ENCODE measurements at places on chromosomes 7 and 10. TPM values are rescaled to one million over a fixed set of nuclear protein-coding genes. Genes with fewer than 3 reads are reported as not detected.

Gene DKK1
- 3.7 TPM for total RNA-seq

Gene CYP2C9
- total RNA-seq: 0.20 TPM

DNA sequence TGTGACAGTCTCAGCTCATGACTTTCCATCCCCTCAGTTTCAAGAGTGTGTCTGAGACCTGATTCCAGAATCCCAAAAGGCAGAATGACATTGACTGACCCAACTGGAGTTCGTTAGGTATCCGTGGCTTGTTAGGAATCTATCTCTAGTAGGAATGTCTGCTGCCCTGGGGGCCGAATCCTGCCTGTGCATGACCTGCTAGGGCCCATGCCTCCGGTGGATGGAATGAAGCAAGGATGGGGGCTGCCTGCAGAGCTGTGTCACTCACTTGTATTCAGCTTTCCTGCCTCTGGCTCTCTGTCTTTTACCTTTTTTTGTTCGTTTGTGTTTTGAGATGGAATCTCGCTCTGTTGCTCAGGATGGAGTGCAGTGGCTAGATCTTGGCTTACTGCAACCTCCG is 129.5 kb downstream of the SDK1 start:
- no peak for DNase-seq

DNA sequence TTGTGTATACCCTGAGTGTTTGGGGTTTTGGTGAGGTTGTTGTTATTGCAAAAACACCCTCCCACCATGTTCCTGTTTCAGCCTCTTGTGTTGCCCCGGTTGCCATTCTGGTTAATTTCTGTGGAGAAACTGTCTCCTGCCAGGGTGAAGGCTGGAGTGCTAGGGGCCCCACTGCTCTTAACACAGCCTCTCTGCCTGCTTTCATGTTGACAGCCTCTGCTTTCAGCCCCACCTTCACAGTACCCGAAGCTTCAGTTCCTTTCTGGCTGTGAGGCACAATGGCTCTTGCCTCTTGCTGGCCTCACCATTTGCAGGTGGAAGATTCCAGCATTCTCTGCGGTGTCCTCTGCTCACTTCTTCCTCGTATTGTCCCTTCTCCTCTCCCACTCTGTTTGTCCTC is 19.2 kb downstream of the SLC18A2 start:
- no peak for DNase-seq

Gene TMEM213
- 9.6 TPM for total RNA-seq

Gene ICA1
- 27.0 TPM for total RNA-seq

DNA sequence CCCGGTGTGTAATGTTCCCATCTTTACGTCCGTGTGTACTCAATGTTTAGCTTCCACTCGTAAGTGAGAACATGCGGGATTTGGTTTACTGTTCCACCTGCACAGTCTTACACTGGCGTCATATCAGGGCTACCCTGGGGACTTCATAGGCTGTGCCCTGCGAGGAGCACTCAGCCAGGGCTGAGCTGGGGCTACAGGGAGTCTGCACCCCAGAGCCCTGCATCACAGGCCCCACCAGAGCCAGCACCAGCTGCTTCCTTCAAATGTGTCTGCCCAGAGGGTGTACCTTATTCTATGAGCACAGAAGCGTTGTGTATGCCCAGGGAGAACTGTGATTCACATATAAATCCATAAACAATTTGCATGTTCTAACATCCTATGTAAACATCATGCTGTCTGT is 277.1 kb downstream of the TCERG1L start:
- DNase-seq: no peak

Gene TMEM196
- not detected for total RNA-seq

- no peak for DNase-seq
These were observed 92.5 kb downstream of the COL13A1 start for GRCh38 chr10:69894156-69894555.

DNA sequence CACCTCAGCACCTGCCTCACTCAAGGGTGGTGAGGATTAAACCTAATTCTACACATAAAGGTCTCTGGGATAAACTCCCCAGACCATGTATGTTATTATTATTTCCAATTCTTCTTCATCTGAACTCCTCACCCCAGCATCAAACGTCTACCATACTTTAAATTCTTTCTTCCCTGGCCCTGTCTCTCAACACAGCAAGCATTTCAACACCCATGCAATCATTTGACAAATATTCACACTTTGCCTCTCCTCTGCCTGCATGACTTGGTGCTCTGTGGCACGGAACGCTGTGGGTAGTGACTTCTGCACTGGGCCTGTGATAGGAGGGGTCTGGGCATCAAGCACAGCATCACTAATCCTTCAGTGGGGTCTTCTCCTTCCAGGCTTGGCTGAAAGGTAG is 490.8 kb downstream of the TNS3 start:
- no peak for DNase-seq

DNA sequence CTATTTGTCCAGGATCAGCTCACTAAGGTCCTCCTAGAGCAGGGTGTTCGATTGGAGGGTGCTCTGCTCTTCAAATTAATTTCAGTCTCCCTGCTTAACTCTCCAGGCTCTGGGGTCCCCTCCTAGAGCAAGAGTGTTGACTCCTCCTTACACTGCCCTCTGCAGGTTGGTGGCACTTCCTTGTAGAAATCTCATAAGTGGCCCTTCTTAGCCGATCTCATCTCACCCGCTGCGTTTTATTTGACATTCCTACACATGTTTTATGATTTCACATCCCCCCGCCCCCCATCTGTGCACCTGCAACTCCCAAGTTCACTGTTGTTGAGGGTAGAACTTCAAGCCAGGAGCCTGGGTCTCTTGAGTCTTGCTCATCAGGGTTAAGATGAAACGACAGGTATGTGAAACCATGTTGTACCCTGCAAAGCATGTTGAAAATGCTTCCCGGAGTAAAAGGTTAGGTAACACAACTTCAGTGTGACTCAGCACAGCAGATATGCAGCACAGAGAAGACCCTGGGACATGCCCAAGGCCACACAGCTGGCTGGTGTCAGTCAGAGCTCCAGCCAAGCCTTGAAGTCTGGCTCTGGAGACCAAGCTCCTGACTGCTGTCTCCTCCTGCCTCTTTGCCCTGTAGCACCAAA is 171.2 kb downstream of the PRKAG2 start:
- DNase-seq: no peak

DNA sequence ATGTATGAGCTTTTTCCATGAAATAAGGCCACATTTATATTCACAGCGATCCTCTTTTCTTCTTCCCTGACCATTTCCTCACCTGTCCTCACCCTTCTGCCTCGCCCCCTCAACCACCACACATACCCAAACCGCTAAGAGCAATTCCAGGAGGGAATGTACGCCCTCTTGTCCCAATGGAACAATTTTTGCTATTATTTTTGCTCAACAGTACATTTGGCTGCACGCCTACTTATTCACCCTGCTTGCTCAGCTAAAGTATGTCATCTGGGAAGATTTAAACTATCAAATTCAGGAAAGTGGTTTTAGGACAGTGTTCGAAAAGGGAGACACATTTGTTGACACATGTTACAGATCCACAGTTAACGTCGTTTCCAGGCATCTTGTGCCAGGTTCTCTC is 252.7 kb downstream of the NEBL start:
- no peak for DNase-seq

GRCh38 chr7:18399436-18400235 is 95.9 kb upstream of the HDAC9 start:
- DNase-seq: no peak

Gene FGF8
- 1.2 TPM for total RNA-seq

DNA sequence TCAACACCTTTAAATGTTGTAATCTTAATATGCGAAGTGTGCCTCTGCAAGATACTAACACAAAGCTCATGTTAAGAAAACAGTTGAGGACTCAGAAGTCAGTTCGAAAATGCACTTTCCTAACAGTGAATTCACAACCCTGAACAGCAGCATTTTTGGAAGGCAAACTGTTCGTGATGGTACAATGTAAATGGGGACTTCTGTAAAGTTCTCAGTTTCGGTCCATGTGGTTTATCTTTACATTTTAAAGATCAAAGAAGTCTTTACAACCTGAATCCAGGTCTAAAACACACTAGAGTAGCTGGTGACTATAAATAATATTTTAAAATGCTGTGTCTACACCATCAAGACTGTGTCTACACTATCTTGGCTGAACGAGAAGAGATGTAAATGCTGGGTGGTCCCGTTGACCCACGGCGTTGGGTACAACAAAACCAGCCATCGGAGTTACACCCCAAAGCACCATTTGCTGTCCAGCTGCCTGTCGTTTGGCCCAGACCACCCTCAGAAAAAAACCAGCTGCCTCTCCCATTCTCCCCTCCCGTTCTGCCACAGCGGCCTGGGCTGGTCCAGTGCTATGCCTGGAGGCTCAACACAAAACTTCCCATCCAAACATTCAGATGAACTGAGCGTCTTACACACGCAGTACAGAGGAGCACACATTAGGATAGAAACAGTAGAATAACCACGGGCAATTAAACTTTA is 42.9 kb downstream of the MKI67 start:
- peak; percentile 30 for DNase-seq

GRCh38 chr10:44008270-44008916 is 359.7 kb upstream of the ZNF32 start:
- no peak for DNase-seq

DNA sequence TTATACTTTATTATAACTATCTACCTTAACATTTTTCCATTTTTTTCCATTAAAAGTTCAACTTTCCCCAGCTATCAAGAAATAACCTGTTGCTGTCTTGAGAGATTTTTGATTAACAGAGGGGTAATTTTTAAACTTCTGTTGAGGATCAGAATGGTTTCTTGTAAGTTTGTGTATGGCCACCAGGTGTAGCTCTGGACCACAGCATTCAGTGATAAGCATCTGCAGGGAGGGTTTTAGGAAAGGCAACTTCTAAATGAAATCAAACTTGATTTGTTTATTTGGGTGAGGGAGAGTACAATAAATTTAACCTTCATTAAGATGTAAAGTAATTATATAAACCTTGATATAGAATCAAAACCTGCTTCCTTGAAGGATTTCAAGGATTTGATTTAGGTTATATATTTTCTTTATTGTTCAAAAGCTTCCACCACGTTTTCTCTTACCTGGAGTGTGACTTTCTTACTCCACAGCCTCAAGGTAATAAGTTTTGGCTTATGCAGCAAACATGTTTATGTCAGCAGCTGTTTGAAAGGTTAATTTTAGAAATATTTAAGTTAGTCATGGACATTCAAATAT is 153.3 kb downstream of the STK31 start:
- DNase-seq: no peak

GRCh38 chr7:70935311-70935710 is 196.6 kb upstream of the GALNT17 start:
- DNase-seq: no peak

DNA sequence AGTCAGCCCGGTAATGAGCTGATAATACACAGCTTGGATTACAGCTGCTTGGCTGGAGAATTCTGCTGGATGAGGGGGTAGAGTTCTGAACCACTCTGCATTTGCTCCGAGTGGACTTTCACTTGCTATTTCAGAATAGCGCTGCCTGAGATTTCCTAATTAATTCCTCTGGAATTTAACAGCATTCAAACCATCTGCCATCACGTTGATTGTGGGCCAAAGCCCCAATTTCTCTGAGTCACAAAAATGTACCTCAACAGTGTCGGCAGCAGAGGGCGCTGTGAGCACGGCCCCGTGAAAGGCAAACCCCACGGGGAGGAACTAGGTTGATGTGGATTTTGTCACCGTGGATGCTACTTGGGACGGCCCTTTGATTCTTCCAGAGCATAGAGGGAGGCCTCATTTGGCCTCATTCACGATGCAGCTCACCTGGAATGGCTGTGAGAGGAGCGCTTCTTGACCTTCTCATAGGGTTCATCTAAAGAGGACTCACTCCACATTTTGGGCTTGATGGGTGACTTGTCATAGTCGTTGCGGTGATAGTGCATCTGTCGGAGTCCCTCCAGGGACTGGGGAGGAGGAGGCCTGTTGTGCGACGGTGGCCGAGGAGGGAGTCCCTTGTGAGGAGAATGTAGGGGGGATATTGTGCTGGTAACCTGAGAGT is 73.3 kb downstream of the PRPF18 start:
- peak; percentile 83 for DNase-seq

Gene SOSTDC1
- 3.7 TPM for total RNA-seq

DNA sequence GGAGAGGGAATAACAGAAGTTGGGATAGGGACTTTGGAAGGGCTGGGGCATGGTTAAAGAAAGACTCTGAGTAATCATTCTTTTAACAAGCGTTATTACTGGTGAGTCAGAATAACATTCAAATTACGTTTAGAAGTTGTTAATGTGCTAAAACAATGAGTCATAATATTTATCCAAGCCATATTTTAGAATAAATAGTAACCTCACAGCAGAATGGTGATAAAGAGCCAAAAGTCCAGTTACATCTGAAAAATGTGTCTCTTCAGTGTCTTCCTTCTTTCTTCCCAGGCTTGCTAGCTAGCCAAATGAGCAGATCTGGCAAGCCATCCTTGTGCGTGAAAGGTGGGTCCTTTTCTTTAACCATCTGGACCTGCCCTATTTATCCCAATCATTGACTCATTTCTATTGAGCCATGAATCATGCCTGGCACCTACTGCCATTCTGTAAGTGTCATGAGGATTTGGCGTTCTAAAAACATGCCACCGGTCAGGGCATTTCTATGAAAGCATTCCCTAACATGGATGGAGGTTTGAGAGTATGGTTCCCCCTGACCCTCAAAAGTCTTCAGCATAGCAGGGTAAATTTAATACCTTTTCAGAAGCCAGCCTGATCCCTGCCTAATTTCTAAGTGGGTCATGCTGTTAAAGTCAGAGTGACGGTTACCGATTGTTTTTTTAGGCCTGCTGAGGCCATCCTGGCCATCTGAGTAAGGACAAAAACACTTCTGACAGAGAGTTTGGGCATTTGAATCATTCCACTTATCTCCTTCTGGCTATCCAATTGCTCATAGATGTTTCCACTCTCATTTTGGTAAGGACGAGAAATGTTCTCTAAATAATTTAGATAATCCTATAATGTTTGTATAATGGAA is 26.9 kb downstream of the MYPN start:
- DNase-seq: no peak

Gene ZNF727
- 5.5 TPM for total RNA-seq

- peak; percentile 25 for DNase-seq
These were observed 40.2 kb downstream of the VWA2 start for GRCh38 chr10:114279289-114279688.

GRCh38 chr10:129472696-129473555 is 5.9 kb downstream of the MGMT start:
- no peak for DNase-seq

Gene NRP1
- total RNA-seq: 139 TPM

GRCh38 chr10:103265717-103266329 is 11.1 kb upstream of the INA start:
- DNase-seq: peak; percentile 33

Gene CALML5
- not detected for total RNA-seq

GRCh38 chr7:47094462-47094861 is 487.4 kb downstream of the TNS3 start:
- no peak for DNase-seq

DNA sequence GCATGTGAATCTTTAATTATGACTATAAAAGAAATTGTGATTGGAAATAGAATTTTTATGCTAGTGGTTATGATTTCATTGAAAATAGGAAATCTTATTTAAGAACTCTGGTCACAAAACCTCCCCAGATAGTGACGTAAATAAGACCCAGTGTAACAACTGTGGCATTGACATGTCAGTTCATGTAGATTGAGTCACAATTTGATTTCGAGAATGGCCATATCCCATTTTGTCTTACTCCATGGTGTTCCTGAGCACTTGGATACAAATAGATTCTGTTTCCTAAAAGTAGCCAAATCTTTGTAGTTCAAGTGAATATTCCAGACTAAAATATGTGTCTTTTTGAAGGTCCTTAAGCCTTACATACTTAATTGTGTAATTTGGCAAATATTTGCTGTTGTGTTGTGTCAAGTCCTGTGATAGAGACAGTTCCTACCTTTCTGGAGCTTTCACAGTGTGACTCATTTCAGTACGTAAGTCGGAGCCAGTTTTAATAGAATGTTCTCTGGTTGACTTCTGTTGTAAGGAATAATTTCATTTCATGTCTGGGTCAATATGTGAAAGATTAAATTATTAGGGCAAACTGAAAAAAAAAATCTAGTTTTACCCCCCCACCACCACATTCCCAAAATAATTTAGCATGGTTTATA is 37.1 kb upstream of the TOMM7 start:
- DNase-seq: no peak

Gene PRRT4
- 0.26 TPM for total RNA-seq

Measured in upper lobe of right lung (tissue), 1 donor.